Panc1 (cell line): ENCODE measurements at places on chromosomes 2 and 18.

DNA sequence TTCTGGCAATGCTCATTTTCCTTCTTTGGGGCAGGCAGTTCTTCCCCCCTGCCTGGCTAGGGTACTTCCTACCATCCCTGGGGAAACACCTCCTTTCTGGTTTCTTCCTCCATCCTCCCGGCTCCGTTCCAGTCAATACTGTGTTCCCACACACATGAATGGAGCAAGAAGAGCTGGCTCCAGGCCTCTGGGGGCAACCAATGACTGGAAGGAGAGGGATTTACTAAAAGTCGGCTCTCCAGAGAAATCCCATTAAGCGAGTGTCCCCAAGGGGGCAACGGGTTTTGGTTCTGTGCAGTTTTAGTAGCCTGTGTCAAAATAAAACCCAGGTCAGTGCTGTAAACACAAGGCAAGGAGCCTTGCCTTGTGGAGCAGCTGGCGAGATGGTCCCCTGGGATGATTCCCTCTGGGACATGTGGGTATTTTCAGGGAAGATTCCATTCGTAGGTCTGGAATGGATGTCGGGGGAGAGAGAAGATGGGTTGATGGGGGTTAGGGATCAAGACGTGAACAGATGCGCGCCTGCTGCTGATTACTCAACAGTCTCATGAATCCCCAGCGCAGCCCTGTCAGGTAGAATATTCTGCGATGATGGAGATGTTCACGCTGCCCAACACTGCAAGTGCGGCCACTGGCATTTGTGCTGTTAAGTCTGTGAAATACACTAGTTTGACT is 32.0 kb downstream of the EMILIN2 start:
- no peak for DNase-seq

DNA sequence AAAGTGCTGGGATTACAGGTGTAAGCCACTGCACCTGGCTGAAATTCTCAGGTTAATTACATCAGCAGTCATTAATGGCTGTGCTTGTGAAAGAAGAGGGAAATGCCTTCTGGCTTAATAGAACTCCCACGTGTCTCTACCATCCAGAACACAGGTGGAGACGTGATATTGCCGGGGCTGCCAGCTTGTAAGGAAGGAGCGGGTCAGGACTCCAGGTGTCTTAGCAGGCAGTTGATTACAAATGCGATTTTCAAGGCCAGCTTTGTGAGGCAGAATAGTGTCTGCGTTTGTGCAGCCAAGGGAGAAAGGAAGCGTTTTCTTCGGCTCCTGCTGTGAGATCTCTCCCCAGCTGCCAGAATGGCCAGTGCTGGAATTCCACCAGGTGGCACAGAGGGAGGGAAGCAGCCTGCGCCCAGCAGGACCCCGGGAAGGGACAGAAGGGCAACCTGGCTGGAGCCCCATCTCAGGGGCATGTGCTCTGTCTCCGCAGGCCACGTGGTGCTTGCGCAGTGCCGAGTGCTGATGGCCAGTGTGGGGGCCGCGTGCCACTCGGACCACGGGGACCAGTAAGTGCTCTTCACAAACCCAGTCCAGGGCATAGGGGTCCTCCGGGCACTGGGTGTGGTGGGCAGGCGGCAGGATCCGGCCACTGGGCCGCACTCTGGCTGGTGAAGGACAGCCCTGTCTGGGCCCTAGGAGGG is 3.7 kb upstream of the ESPNL start:
- no peak for DNase-seq

DNA sequence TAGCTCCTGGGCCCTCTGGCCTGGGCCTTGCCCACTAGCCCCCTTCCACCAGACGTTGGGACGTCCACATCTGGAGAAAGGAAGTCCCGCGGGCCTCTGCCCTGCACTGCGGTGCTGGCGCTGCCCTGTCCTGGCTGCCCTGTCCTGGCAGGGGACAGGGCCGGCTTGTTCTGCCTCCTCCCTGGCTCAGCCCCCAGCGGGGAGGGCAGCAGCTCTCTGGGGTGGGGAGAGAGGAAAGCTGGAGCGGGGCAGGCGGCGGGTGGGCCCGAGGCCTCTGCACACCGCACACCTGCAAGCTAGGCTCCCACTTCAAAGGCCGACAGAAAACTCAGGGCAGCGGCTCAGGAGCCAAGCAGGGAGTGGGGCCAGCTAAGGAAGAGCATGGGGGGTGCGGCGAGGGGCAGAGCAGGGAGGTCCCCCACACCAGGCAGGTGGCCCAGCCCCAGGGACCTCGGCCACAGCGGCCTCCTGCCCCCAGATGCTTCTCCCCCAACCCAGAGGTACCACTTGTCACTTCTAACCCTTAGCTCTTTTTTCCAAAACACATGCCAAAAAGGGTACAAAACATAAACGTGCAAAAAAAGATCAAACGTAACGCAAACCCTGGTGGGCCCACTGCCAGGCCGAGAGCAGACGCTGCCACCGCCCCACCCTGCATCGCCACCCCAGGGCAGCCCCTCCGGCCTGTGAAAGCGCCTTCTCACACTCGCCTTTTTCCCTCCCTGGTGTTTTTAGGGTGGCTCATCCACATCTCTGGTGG is 13.5 kb downstream of the SNED1 start:
- no peak for DNase-seq

DNA sequence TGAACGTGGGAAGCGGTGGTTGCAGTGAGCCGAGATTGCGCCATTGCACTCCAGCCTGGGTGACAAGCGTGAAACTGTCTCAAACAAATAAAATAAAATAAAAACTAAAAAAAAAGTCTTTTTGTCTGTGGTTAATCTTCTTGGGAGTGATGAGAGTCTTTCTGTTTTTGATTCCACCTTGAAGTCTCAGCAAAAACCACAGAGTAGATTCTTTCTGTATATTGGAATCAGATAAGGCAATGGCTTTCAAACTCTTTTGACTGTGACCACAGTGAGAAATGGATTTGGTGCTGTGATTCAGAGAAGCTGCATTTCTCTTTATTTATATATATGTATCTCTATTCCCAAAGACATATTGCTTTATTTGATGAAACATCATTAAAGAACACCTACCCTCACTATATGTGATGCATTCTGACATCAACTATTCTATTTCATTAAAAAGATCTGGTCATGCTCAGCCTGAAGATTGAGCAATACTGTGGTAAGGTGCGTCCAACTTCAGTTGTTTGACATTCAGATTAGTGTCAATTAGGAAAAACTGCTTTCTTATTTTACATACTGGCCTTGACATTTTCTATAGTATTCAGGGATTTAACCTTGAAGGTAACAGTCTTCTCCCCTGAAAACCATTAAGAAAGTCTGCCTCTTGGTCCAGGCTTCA is 15.6 kb downstream of the HRH4 start:
- DNase-seq = no peak

DNA sequence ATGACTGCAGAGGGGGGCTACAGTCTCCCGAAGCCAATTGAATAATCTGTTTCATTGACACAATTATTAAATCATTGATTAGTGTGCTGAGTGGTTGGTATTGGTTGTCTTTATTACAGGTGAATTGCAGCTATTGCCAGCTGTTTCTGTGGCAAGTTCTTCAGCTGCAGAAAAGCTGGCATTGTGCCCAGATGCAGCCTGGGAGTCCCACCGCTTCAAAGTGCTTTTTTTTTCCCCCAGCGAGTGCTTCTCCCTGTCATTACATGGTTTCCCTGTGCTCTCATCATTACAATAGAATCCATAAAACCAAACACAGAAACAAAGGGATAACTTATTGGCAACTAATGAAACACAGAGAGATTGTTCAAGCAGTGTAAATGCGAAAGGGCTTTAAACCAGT is 164.7 kb downstream of the GRB14 start:
- DNase-seq = no peak

DNA sequence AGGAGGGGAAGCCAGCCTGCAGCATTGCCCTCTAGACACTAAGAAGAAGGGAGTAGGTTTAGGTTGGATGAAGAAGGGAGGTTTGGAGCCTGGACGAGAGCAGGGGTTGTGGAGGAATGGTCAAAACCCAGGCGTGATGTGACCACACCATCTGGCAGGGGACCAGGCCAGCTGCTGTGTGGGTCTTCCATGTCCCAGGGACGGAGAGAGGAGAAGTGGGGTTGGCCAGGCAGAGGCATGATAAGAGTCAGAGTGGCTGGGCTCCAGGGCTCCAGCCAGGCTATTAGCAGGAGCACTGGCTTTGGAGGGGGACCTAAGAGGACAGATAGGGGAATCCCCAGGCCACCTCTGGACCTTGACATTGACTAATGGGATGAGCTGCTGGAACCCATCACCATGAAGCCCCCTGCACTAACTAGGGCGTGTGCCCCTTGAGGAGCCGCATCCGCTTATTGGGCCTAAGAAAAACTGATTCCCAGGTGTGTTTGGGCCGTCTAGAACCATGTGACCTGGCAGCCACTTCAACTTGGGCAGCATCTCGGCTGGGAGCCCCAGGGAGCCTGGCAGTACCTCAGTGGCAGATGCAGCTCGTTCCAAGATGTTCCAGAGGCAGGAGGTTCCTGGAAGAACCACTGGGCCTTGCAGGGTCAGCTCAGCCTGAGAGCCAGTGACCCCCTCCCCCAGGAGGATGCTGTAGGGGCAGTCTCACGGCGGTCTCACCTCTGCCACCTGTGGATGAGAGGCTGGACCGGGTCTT is 235.1 kb downstream of the AGAP1 start:
- no peak for DNase-seq

DNA sequence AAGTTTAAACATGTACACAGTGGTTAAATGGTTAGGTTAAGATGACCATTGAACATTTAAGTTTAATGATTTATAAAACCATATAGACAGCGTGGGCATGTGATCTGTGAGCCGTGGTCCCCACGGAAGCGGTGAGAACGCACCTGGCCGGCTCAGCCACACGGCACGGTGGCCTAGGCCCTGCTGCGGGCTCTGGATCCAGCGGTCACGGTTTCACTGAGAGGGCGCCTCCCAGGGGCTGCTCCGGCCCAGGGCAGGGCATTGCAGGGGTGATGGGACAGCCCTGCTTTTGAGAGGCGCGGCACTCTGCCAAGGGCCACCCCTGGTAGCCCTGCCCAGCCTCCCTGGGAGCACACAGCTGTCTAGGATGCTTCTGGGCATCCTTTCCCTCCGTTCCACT is 124.9 kb downstream of the RGPD3 start:
- DNase-seq = no peak

DNA sequence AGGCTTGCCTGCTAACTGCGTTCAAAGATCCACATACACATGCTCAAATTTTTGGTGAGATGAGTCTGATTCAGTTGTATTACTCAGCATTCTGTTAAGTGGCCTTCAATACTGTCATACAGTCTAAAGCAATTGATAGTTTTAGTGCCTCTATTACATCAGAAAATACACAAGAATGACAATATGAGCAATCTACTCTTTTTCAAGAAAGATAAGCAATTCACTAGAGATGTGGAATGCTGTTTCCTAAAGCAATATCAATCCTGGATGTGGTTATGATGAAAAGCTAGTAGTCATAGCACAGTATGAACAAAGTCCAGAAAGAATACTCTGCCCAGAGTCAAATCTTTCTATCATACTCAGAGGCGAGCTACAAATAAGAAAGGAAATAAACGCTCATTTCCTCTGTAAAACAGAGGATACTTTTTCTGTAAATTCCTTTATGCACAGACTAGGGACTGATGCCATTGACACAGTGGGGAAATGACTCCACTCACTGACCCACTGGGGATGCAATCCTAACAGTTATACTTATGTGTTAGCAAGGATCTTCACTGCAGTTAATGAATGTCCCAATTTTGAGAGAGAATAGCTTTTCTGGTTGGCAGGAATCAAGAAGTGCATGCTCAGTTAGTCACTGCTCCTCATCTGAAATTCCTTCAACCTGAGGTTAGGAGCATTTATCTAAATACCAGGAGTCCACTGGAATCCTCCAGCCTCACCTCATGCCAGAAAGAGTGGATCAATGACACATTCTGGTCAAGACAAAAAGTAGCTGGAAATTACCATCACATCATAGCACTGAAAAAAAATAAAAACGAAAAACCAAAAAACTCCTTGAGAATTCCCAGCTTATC is 83.3 kb downstream of the PDE11A start:
- DNase-seq = no peak

GRCh38 chr2:238251986-238252385 is 12.1 kb upstream of the HES6 start:
- no peak for DNase-seq

GRCh38 chr2:221675201-221675908 is 103.3 kb upstream of the EPHA4 start:
- no peak for DNase-seq

- DNase-seq = no peak
These were observed 55.5 kb downstream of the RPIA start for GRCh38 chr2:88746929-88747490.

GRCh38 chr2:6783238-6783614 is 82.5 kb downstream of the CMPK2 start:
- no peak for DNase-seq

- DNase-seq = no peak
These were observed 587.7 kb downstream of the CPS1 start for GRCh38 chr2:211144078-211144477.

DNA sequence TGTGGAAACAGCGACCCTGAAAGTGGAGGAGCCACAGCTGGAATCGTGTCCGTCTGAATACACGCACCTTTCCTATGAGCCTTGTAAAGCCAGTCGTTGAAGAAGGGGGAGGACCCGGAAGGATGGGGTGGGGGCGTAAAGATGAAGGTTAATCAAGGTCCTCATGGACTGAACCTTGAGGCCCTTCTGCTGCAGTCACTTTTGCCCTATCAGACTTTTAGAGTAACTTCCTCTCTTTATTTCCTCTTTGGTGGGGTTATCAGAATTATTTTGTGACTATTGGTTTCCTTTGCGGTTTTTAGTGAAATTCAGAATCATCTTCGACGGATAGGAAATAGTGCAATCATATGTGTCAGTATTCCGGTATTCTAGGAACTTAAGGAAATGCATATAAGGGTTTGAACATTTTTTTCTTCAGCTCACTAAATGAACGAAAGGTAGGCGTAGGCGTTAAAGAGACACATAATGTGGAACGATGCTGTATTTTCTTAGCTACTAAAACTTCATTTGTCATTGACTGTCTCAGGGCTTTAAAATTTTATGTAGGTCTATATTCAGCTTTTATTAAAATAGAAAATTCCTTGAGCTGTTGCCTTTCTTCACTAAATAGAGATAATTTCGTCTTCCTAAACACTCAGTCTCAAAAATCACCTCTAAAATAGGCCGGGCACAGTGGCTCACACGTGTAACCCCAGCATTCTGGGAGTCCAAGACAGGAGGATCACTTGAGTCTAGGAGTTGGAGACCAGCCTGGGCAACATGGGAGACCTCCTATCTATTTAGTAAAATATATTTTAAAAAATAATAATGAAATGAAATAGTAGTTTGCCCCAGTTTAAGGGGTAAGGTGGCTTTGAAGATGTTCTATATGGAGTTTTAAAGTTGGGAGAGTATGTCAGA is 1.4 kb upstream of the YES1 start:
- DNase-seq = no peak

GRCh38 chr2:42102591-42103450 is 55.0 kb downstream of the PKDCC start:
- no peak for DNase-seq

GRCh38 chr2:181596556-181596955 is 60.3 kb downstream of the CERKL start:
- no peak for DNase-seq
